Cardiac fibroblast (primary cell): ENCODE measurements at places on chromosomes 11 and 22.

GRCh38 chr11:134489728-134490127 lies 77.7 kb upstream of the B3GAT1 start:
- DNase-seq = no peak

DNA sequence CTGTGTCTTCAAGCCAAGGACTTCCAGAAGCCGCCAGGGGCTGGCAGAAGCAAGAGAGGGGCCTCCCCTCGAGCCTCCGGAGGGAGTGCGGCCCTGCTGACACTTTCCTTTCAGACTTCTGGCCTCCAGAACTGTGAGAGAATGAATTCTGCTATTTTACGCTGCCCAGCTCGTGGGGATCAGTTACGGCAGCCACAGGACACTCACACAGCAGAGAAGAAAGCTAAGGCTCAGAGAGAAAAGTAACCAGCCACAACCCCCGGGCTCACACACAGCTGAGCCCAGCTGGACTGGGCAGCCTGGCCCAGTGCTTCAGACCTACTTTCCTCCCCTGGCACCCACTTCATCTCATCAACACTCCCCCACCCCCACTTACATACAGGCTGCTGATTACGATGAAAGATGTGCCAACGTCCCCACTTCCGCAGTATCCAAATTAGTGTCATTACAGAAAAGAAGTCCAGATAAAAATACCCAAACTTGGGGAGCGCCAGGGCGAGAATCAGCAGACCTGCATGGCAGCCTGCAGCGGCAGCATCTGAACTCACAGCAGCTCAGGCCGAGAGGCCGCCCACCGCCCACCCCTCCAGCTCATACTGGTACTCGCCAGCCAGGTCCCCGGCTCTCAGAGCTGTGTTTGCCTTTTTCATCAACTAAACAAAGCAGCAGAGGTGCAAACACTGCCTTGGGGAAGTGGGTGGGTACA lies 15.3 kb downstream of the PHF21B start:
- no peak for DNase-seq

GRCh38 chr22:26828311-26828710 lies 170.9 kb downstream of the MIAT start:
- no peak for DNase-seq

GRCh38 chr11:32088117-32088941 lies 2.5 kb upstream of the RCN1 start:
- DNase-seq = peak; percentile 97

DNA sequence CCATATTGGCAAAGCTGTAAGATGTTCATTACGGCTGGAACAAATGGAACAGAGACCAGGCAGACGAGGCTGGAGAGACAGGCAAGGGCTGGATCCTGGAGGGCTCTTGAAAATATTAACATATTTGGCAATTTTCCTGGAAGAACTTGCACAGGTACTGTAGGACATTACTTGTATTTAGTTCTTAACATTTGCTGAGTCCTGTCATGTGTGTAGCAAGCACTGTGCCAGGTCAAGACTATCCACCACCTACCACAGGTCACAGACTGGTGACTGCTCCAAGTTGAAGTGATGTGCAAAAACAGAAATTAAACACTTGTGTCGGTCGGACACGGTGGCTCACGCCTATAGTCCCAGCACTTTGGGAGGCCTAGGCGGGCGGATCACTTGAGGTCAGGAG lies 58.7 kb upstream of the TNRC6B start:
- DNase-seq = no peak

GRCh38 chr11:98545544-98546175 lies 475.1 kb upstream of the CNTN5 start:
- no peak for DNase-seq

GRCh38 chr22:40232624-40233023 lies 54.9 kb downstream of the TNRC6B start:
- no peak for DNase-seq

- no peak for DNase-seq
Measured at GRCh38 chr11:126072801-126073594, 10.3 kb upstream of the CDON start.

GRCh38 chr11:128707681-128708080 lies 13.8 kb downstream of the FLI1 start:
- DNase-seq = peak; percentile 80

DNA sequence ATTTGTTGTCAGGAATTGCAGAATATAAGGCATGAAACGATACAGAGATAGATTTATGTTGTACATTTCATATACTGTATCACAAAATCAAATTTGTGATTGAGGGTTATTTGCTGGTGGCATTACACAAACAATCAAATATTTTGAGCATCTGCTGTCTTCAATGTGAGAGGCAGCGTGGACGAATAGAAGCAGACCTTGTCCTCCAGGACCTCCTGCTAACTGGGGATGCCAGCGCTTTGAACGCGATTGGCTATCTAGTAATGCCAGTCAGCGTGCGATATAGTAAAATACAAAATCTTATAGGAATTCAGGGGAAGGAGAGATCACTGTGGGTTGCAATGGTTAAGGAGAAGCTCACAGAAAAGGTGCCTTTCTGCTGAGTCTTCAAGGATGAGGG lies 631 bp upstream of the SNX19 start:
- no peak for DNase-seq

- DNase-seq = no peak
Measured at GRCh38 chr11:101215069-101215468, 85.5 kb upstream of the PGR start.

GRCh38 chr22:23187871-23188700 lies 7.8 kb downstream of the BCR start:
- no peak for DNase-seq

GRCh38 chr11:66123902-66124301 lies 53.8 kb downstream of the PACS1 start:
- DNase-seq = no peak

GRCh38 chr11:10301656-10302358 lies 3.1 kb upstream of the ADM start:
- DNase-seq = peak; percentile 86

GRCh38 chr11:129252621-129253020 lies 60.5 kb upstream of the ARHGAP32 start:
- DNase-seq = no peak

- peak; percentile 88 for DNase-seq
Measured at GRCh38 chr11:6646071-6646470, 9.5 kb downstream of the DCHS1 start.

GRCh38 chr11:61294717-61295595 lies at the start of gene VWCE:
Gene VWCE, minus strand, starts transcription at chr11:61295316. Its CDS starts 279 bp downstream, at chr11:61295037.
- peak; percentile 37 for DNase-seq
